Smooth muscle cell of trachea (primary cell): ENCODE measurements at places on chromosomes 7 and 10. TPM values are rescaled to one million over a fixed set of nuclear protein-coding genes. Genes with fewer than 3 reads are reported as not detected.

The ITPRID1 gene
- total RNA-seq: not detected in 2 replicates

The WDR86 gene
- total RNA-seq: 3.8 TPM in 1 of 2 replicates, not detected in the other

The LIPM gene
- not detected in 2 replicates for total RNA-seq

The TMEM213 gene
- total RNA-seq: not detected in 2 replicates

The RADIL gene
- total RNA-seq: 1.2 and 1.3 TPM in 2 replicates

The LLCFC1 gene
- not detected in 2 replicates for total RNA-seq

The RNF32 gene
- 4.1 and 7.7 TPM in 2 replicates for total RNA-seq

The PAX4 gene
- not detected in 2 replicates for total RNA-seq

The ZNF804B gene
- not detected in 2 replicates for total RNA-seq
